GM12864 (cell line): ENCODE measurements at places on chromosomes 12 and 14.

GRCh38 chr14:20998139-20998538 lies 954 bp upstream of the SLC39A2 start:
- no peak for DNase-seq

GRCh38 chr14:47595552-47595951 lies 79.9 kb downstream of the MDGA2 start:
- no peak for DNase-seq

- no peak for DNase-seq
These were observed 539.3 kb upstream of the TBX3 start for GRCh38 chr12:115223322-115223721.

DNA sequence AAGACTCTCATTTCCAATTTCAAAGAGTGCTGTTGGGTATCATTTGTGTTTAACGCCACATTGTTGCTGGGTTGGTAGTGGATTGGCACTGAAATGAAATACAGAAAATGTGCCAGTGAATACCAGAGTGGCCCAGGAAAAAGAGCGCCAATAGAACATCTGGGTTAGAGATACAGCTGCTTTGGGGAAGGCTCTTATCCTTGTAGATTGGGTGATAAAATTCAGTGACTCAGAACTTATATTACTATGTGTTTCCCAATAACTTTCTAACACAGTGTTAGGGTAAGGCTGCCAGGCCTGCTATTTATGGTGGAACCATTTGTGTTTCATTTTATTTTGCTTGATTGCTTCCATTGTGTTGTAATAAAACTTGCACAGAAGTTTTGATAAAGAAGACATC lies 168.2 kb upstream of the SSTR1 start:
- DNase-seq = no peak

DNA sequence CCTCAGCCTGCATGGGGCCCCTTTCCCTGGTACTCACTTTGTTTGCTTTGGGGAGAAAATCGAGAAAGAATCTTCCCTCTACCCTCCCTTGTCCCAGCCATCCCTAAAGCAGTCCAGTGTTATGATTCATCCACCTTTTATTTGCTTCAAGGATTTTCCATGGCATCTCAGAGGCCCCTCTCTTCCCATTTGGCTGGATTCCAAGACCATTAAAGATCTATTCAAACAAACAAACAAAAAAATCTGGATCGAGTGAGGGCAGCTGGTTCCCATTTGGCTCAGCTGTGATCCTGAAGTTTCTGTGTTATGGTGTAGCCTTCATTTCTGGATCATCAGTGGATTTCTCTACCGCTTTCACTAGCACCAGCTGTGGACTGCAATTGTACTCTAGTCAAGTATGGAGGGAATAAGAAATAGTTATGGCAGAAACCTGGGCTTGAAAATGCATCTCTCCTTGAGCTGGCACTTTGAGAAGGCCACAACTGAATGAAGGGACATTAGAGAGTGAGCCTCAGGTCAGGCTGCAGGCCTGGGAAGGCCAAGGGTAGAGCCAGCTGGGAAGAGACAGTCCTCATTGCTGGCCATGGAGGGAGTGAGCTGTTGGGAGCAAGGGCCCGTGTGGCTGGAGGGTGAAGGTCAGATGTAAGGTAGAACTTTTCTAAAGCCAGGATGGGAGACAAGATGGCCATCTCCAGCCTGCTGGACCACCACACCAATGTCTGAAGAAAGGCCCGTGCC lies 13.7 kb downstream of the KRT71 start:
- no peak for DNase-seq

DNA sequence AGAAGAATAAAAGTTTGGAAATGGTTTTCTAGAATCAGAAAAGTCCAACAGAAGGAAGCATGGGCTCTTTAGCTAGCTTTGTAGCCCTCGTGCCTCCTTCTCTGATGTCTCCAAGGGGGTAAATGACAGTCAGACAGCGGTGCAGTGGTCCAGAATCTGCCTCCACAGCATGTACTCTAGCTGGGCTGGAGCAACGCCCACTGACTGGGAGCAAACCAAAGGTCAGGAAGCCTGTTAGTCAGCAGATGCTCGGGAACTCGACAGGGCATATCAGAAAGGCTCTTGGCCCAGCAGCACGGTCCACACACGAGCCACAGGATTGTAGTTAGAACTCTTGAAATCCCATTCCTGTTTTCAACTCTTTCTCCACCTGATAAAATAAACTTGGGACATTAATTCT lies 164.3 kb downstream of the GRIN2B start:
- DNase-seq = no peak

DNA sequence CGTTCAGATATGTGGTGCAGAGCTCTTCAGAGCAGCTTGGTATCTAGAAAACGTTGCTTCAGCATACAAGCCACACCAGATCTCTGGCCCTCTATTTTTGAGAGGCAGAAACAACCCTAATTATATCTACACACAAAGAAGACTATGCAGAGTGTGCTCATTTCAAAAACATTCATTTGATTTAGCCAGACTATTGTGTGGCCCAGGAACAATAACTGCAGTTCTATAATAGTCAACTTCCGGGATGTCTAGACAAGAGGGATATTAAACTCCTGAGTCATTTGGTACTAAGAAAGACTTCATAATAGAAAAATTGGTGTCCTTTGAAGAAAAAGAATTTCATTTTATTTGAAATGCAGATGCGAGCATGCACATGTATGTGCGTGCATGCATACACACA lies 153.8 kb downstream of the PELI2 start:
- no peak for DNase-seq

DNA sequence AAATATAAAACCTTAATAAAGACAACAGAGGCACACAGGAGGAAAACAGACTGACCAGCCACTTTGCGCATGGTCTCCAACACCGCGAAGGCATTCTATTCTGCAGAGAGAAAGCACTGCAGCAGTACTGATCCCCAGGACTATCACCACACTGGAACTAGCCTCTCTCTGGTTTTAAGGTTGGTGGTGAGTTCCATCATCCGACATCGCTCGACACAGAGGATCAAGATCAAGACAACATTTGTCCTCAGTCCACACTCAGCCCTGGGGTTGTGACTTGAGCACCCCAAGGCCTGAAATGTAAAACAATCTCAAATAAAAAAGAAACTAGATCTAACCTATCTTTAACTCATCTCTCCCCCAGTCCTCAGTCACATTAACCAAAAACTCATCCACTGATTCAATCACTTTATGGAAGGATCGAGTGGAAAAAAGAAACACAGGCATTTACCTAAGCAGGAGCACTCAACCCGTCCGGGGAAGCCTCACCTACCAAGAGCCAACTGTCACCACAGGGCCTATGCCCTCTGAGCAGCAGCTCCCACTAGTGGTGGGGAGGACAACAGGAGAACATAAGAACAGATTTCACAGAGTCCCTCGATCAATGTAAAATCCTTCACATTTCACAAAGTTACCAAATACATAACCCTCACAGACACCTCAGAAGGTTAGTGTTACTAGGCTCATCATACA lies 17.7 kb downstream of the STXBP6 start:
- DNase-seq = no peak

DNA sequence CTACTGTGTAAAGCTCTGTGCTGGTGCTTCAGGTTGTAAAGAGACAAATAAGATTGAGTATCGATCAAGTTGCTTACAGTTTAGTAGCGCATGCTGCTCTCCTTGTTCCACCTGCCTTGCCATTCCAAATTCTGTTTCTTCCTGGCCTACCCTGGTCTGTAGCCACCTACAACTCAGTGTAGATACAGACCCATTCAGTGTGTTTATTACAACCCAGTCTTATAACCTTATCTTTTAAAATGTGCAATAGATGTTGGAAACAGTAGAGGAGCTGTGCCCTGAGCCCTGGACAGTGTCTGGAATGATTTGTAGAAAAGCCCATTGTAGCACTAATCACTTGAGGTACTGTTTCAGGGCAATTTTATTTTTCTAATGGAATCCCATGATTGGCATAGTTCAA lies 68.5 kb downstream of the DIP2B start:
- no peak for DNase-seq

DNA sequence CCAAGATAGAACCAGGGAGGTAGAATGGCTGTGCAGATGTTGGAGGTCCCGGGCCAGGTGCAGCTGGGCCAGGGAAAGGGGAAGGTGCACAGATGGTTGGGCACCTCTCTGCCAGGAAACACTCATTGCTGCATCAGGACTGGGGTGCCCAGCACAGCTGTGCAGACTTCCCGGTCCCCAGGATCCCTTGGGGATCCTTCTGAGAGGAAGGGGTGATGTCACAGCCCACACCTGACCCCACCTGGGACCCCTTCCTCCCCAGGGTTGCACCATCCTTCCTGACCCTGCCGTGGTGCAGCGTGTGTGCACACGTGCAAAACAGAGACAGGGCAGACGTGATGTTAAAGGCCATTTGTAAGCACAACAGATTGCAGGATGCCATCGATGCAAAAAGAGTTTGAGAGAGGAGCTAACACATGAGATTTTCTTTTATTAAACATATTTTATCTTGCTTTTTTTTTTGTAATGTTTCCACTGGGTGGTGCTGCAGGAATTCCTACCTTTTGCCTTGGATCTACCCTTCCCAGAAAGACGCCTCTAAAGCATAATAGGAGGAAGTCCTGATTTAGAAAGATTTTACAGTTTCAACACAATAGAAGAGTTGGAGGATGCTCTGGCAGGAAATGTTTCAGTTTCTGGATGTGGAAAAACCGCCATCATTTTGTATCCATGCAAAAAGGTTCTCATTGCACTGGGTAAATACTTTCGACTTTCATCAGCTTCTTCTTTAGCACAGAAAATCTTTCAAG lies 14.8 kb downstream of the ELK3 start:
- no peak for DNase-seq

DNA sequence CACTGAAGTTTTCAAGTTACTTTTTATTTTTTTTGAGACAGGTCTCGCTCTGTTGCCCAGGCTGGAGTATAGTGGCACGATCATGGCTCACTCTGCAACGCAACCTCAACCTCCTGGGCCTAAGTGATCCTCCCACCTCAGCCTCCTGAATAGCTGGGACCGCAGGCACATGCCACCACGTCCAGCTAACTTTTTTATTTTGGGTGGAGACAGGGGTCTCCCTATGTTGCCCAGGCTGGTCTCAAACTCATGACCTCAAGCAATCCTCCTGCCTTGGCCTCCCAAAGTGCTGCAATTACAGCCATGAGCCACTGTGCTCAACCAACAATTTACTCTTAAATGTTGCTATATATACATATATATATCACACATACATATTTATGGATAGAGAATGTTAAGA lies 27.4 kb upstream of the LGALS3 start:
- no peak for DNase-seq

- no peak for DNase-seq
These were observed 23.1 kb downstream of the ACVR1B start for GRCh38 chr12:51974646-51975045.

DNA sequence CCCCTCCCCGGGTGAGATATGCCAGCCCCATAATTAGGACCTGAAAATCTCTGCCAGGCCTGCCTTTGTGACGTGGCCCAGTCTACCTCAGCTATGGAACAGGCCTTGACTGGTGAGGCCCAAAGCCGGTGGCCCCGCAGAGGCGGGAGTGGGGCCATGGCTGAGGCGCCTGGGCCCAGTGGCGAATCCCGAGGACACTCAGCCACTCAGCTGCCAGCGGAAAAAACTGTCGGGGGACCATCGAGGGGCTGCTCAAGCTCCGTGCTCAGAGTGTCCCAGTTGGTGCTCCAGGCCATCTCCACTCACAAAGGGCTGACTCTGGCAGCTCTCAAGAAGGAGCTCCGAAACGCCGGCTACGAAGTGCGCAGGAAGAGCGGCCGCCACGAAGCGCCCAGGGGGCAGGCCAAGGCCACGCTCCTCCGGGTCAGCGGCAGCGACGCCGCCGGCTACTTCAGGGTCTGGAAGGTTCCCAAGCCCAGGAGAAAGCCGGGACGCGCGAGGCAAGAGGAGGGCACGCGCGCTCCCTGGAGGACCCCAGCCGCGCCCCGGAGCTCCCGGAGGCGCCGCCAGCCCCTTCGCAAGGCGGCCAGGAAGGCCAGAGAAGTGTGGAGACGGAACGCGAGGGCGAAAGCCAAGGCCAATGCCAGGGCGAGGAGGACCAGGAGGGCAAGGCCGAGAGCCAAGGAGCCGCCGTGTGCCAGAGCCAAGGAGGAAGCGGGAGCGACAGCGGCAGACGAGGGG lies 21.4 kb downstream of the ZNF641 start:
- no peak for DNase-seq

GRCh38 chr12:111826316-111826715 lies 15.7 kb upstream of the MAPKAPK5 start:
- DNase-seq = no peak

DNA sequence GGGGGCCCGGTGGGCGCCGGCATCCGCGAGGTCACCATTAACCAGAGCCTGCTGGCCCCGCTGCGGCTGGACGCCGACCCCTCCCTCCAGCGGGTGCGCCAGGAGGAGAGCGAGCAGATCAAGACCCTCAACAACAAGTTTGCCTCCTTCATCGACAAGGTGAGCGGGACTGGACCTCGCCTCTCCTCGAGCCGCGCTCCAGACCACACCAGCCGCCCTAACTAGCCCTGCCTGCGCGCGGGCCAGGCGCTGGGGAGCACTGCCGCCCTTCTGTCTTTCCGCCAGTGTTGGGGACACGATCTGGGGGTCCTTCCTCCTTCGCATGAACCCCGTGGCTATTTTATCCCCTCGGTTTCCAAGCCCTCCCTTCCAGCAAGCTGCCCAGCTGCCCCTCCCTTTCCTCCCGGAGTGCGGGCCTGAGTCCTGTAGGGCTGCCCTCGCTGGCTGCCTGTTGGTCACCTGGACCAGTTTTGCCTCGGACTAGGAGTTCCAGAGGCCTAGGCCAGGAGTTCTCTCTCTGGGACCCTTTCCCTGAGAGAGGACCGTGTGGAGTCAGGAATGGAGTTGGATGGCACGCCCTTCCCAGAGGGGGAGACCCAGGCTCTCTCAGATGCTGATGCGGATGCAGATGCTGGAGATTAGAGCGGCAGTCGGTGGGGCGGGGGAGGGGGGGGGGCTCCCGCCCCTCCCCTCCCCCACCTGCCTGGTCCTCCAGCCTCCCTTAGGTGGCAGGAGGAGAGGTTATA lies 592 bp downstream of the KRT7 start:
- DNase-seq = no peak

DNA sequence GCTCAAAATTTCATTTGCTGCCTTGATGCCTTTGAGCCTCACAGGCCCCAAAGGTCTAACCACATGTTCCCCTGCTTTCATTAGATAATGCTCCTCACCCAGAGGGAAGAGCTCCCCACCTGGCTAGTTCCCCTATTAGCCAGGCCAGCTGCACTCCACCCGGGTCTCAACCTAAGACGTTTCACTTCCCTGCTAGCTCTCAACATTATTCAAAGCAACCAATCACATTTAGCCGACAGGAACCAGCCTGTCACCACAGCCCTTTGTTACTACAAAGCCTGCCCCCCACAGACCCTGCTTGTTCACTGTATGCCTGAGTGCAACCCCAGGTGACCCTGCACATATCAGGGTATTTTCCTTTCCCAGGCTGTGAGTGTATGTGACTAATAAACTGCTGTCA lies 78.6 kb downstream of the SLC15A5 start:
- DNase-seq = peak; percentile 16

DNA sequence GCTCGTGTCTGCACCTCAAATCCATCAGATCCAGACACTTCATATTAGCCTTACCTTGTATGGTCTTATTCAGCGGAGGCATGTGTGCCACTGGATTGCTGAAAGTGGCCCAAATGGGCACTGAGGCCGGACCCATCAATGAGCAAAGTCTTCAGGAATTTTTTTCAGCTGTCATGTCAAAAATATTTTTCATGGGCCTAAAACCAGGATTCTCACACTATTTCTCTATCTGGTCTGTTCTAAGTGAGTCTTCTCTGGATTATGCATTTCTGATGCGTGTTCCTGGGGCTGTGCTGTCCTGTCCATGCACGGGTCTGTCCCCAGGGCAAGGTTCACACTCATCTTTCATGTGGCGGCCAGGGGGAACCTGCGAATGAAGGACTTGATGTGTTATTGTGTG lies 94.6 kb downstream of the KCNA5 start:
- no peak for DNase-seq

- no peak for DNase-seq
These were observed 36.1 kb downstream of the SLCO1C1 start for GRCh38 chr12:20731274-20731673.

GRCh38 chr12:40575987-40576386 lies 116.3 kb upstream of the CNTN1 start:
- DNase-seq = no peak
